RPMI7951 (cell line): ENCODE measurements at places on chromosomes 16 and 17.

GRCh38 chr17:64073771-64074703, 53.6 kb upstream of the ICAM2 start:
- no peak for DNase-seq

GRCh38 chr17:16512011-16512410, 20.0 kb upstream of the LRRC75A start:
- no peak for DNase-seq

DNA sequence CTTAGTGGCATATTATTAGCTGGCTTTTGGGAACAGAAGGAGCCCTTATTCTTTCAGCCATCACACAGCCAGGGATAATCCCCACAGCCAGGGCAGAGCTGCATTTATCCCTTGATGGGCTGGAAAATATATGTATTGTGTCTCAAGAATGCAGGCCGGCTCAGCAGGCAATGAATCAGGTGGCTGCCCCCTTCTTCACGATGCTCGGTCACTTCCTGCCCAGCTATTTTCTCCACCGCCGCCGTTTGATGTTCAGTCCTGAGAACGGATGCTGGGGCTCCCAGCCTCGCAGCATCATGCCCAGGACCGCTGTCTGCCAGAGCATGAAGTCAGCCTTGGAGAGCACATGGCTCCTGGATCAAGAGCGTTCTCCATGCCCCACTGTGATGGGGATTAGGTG, 4.3 kb upstream of the MYH3 start:
- DNase-seq: no peak

- peak; percentile 31 for DNase-seq
These were observed 14.6 kb downstream of the CDH3 start for GRCh38 chr16:68659412-68660358.

DNA sequence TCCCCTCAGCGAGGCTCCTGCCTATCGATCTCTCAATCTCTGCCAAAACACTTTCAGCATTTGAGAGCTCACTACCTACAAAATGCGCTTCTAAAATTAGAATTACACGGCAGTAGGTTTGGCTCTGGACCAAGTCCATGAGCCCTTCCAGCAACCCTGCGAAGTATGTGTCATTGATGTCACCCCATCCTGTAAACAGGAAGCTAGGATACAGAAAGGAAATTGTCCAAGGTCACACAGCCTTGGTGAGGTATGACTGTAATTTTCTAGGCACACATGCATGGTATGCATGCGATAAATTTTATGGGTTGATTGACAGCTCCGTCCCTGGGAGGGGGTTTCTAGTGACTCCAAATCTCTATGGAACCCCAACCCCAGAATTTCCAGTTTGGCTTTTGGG, 330.3 kb upstream of the CDH5 start:
- DNase-seq: peak; percentile 77

DNA sequence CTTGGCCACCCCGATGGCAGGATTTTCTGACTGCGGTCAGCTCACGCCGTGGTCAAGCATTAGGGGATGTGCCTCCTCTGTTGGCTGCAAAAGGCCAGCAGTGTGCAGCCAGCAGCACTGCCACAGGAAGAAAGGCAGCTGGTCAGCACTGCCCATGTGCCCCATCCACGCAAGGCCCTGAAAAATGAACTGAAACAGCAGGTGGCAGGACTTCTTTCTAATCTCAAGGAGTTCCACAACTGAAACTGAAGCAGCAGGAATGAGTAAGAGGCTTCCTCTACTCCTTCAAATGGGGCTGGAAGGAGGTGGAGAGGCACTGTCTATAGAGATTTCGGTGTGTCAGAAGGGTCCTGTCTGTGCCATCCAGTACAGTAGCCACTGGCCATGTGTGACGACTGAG, 3.2 kb downstream of the ZNF500 start:
- no peak for DNase-seq

GRCh38 chr16:80936410-80936809, 70.3 kb downstream of the CMC2 start:
- no peak for DNase-seq
